ENCODE measurements at places on chromosomes 7 and 10. TPM values are rescaled to one million over a fixed set of nuclear protein-coding genes. Genes with fewer than 3 reads are reported as not detected.

DNA sequence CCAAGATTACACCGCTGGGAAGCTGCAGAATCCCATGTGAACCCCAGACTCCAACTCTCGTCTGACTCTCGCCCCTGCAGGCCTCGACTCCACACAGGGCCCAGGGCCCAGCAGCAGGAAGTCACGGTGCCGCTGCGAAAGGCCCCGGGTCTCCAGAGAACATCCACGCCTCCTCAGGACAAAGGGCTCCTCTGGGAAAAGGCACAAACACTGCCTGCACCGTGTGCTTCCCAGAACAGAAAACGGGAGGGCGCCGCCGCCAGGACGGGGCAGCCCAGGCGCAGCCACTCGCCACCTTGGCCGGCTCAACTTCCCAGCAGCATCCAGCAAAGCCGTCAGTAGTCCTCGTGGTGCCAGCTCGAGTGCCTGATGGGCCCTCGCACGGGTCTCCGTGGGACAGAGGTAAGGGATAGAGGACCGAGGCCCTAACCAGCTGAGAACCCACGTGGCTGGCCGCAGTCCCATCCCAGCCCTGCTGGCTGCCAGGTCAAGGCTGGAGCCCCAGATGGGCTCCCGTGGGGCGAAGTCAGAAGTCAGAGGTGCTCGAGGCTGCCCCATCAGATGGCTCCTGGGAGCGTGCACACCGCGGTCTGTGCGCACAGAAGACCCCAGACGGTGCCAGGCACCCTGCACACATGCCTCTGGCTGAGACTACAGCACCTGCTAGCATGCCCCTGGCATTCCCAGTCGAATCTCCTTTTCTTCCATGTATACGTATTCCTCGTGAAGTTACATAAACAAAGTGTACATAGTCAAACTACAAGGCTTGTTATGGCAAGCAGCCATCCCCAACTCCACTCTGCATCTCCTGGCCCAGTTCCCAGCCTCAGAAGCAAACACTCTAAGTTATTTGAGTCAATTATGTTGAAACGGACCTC, 60.2 kb downstream of the MAD1L1 start:
- no peak for DNase-seq

DNA sequence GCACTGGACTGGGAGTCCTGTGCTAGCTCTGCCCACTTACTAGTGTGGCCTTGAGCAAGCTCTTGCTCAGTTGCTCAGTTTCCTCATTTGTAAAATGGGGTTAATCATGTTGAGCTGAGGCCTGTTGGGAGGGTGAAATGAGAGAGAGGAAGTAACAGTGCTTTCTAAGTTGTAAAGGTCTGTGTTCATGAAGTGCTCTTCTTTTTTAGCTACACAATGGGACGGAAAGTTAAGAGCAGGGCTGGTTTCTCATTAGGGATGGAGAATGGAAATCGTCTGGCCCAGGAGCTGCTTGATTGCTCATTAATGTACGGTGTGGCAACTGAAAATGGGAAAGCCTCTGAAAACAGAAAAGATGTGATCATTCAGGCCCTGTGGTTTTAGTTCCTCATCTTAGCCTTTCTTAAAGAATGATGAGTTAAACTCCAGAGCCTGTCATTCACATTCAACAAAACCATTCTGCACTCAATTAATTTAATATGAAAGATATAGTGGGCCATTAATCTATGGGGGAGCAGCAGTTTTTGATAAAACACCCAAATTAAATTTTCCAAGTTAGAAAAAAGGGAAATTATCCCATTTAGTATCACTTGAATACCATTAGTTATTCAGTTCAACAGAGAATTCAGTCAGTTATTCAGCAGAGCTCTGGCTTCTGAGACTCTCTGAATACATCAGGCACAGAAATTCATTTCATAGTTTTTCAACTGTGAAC, 60.5 kb downstream of the SH2D4B start:
- DNase-seq = no peak

- no peak for DNase-seq
Observed at GRCh38 chr7:80770675-80771081, 132.2 kb downstream of the CD36 start.

DNA sequence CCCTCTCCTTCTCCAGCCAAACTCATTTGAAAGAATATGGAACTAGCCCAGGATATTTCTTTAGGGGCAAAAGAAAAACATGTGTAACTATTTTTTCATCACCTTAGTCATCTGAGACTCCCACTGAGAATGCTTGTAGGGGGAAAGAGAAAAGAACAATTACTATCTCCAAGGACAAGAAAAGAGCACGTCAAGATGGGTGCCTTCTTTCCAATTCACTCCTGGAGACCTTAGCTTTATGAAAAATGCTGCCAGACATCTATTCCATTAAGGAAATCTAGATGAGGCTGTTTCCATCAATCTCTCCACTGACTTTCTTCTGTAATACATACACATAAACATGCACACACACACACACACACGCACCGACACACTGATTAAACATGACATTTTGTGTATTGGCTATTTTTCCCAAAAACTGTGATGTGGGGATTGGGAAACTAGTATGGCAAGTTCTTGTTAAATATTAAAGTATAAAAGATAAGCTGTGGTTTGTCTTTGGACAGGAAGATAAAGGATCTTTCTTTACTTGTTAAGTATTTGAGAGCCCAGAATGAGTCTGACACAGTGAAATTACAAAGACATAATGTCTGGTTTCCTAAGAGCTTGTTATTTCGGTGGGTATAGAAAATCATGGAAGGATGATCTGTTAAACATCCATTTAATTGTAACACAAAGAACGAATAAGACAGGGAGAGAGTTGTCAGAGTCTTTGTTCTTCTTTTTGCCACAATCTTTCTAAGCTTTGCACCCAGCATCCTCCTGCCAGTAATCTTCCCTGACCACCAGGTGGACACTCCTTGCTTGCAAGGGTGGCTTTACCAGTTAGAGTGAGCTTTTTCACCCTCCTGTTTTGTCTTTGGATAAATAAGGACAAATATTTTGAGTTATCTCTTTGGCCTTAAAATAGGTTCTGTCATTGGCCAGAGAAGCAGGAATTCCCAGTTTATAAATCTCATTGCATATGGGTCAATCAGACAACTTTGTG, 177.3 kb upstream of the TMEM72 start:
- DNase-seq = no peak

HNRNPF gene
- total RNA-seq = 130 TPM
